ENCODE measurements at places on chromosomes 5 and 9.

DNA sequence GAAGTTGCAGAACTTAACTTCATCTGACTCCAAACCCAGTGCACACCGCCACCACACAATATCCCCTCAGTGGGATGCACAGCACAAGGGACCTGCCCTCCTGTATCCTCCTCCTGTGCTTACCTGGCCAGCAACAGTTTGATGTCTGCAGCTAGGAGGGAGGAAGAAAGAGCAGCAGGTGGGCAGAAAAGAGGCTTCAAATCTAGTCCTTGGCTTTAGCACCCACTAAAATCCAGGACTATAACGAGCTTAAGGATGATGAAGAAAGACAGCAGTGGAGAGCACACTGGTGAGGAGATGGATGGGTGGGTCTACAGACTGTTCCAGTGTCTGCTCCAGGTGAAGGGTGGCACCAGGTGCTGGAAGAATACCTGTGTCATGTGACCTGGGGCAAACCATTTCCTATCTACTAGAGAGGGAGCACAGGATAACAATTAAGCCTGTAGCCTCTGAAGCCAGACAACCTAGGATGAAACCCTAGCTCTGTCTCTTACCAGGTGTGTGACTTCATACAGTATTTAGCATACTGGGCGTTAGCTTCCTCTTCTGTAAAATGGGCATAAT, 100.0 kb downstream of the SH3TC2 start:
- DNase-seq = no peak

- no peak for DNase-seq
These were observed 62.9 kb upstream of the ABL1 start for GRCh38 chr9:130772185-130772584.

GRCh38 chr5:59917121-59917520, 23.6 kb upstream of the PDE4D start:
- no peak for DNase-seq

DNA sequence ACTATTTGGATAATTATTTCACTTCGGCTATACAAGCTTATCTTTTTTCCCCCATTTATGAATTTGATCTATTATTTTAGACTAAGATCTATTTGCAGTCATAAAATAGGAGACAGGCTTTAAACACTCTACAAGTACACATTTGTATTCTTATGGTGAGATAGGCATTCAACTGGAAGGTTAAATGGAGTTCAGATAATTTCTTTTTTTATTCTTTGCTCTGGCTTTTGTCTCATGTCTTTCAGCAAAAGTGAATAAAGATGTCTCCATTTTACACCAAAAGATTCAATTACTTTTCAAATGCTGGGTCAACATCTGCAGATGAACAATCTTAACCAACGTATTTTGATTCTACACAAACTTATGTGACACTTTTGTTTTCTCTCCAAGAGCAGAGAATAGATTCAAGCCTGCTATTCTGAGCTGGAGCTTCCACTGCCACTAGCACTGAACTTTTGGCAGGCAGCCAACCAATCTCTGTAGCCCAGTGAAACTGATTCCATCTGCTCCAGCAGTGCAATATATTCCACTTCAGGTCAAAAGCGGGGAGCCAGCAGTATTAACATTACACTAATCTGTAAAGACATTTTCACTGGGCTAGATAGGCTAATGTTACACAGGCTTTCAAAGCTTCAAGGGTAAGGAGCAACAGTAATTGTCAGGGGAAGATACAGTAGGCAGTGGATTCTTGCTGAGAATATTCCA, 452.0 kb upstream of the ZNF608 start:
- no peak for DNase-seq

GRCh38 chr5:53429706-53430105, 50.7 kb upstream of the FST start:
- no peak for DNase-seq

DNA sequence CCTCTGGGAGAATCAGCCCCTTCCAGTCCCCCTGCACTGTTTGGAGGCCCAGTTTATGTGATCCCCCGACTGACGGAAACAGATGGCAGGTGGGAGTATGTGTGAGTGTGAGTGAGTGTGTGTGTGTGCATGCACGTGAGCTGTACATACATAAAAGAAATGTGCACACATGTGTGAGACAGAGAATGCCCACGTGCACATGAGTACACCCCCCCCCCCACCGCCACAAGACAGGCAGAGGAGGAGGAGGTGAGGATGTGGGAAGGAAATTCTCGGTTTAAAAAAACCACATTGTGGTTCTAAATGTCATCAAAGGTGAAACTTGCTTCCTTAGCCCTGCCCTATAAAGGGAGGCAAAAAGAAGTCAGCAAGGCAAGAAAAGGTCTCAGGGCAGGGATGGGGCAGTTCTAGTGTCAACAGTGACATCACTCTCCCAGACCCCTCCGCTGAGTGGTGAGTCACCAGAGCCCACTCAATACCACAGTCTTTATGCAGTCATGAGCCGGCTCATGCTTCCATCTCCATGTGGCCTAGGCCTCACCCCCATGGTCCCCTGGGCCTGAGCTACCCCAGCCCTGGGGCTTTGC, 79.2 kb upstream of the HSPA9 start:
- peak; percentile 40 for DNase-seq

DNA sequence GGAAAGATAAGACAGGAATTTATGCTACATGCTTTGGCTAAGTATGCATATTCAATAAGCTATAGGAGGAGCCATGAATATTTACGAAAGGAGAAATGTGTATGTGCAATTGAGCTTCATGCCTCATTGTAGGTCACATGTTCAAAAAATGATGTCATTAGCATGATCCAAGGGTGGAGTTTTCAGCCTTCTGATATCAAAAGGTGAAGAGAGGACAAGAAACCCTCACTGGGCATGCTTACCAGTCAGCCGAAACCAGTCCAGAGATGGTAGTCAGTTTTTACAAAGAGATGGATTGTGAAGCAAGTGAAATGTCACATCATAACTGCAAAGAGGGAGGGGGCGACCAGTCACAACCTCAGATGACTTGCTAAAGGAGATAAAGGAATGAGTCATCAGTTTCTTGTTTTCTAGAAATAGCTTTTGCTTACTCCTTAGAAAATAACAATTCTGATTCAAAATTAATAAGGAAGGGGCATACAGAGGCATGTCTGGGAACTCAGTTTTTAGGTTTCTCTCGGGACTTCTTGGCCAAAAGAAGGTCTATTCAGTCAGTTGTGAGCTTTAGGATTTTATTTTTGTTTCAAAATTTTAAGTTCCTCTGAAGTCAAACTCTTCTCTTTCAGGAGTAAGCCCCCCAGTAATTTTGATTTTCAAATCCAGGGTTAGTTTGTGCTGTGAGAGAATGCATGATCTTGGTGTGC, 1067.8 kb upstream of the EDIL3 start:
- DNase-seq = no peak

GRCh38 chr5:105868038-105868780, 1802.5 kb downstream of the EFNA5 start:
- DNase-seq = no peak

DNA sequence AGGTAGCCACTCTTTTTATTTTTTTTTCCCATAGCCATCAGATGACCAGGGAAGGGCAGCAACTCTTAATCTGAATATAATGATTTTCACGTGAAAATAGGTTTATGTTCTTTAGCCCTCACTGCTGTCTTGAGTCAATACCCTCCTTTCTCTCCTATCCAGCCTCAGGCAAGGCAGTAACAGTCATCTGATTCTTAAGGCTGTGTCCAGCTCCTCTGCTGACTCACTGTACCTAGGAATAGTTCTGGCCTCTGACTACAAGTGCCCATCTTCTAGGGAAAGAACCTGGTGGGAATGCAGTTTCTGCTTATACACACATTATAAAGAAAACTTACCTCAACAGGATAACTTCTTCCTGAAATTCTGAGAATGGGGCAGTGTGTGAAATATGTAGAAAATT, 30.7 kb downstream of the DHX29 start:
- DNase-seq = no peak

DNA sequence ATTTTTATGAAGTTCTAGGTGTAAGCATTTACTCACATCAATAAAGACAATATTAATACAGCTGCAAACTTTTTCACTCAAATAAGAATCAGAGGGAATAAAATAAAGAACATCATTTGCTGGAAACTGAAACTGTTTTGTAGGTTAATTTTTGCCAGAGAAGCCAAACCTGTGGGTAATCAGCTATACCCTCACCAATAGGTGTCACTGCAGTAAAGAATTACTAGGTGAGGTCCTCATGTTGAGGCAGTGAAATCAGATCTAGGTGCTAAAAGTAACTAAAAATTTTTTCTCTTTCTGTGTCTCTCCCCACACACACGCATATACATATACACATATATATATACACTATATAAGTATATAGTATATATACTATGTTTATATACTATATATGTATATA, 1016.3 kb upstream of the SEMA6A start:
- no peak for DNase-seq

DNA sequence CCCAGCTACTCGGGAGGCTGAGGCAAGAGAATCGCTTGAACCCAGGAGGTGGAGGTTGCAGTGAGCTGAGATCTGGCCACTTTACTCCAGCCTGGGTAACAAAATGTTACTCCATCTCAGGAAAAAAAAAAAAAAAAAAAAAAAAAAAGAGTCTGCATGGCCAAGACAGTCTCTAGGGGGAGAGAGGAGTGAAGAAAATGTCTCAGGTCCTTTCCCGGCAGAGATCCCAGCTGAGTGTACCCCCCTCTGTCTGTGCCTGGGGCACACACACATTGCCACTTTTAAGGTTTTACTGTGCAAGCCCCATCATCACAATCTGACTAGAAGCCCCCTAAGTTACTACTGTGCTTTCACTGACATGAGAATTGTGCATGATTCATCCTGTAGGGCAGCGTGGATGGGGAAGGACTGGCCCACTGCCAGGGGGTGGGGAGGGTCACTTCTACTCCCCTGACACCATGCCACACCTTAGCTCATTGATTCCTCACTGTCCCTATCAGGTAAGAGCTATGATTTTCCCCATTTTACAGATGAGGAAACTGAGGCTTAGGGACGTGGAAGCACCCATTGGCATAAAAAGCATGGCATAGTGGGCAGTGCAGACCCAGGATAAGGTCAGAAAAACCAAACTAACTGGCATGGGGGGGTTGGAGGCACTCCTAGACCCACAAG, 102.3 kb upstream of the LARP1 start:
- no peak for DNase-seq

DNA sequence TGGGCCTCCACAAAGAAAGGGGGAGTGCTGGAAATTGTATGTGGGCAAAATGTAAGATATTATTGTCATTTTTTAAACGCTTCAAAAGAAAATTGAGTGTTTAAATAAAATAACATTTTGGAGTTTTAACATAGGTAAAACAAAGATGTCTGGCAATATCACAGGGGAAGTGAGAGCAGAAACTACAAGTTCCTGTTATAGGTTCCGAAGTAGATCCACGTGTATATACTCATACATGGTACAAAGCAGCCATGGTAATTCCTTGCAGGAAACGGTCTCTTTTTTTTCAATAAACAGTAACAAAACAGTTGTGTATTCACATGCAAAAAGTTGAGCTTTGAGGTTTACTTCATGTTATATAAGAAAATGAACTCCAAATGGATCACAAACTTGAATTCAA, 78.4 kb downstream of the MTRR start:
- DNase-seq = no peak

GRCh38 chr9:137724818-137725240, 106.0 kb downstream of the EHMT1 start:
- DNase-seq = no peak

DNA sequence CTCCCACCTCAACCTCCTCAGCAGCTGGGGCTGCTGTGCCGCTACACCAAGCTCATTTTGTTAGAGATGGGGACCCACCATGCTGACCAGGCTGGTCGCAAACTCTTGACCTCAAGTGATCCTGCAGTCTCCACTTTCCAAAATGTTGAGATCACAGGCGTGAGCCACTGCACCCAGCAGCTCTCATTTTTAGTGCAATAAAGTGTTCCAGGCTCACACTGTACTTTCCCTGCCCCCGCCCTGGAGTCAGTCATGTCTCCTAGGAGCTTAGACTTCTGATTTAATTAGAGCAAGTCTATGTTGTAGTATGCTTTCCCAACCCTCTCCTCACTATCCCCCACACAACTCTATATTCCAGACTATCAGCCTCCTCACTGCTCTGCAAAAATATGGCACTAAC, 238.0 kb upstream of the ACTBL2 start:
- no peak for DNase-seq

DNA sequence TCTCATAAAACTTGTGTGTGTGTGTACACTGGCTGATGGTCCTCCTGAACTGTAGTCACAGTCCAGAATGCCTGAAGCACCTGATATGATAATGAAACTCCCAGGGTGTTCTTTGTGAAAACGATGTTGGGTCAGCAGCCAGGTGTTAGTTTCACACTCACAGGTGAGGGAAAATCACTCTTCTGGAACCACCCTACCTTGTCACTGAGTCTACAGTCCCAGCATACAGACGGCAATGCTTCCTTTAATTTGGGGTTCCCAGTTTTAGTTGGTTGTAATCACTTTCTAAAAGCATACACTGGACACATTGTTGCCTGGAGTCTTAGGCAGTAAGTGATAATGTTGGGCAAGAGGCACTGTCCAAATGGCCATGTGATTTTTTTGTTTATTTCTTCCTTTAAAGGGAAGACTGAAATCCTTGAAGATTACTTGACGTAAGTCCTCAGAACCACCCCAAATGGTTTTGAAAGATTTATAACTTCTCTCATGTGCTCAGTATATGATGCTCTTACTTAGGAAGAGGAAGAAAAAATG, 18.2 kb upstream of the MGAT1 start:
- no peak for DNase-seq

GRCh38 chr5:40569546-40570270, 110.0 kb upstream of the PTGER4 start:
- no peak for DNase-seq

Data from effector memory CD8-positive, alpha-beta T cell (primary cell).